ENCODE measurements at places on chromosomes 5 and 9.

GRCh38 chr5:124139477-124139876 lies 607.0 kb downstream of the ZNF608 start:
- H3K4me1 ChIP-seq = no peaks in the 10 kb centered on the region
- no peaks in the 10 kb centered on the region for H3K27me3 ChIP-seq
- no peak overlapping the region for H3K4me3 ChIP-seq
- H3K27ac ChIP-seq = no peak overlapping the region
- DNase-seq = no peak

DNA sequence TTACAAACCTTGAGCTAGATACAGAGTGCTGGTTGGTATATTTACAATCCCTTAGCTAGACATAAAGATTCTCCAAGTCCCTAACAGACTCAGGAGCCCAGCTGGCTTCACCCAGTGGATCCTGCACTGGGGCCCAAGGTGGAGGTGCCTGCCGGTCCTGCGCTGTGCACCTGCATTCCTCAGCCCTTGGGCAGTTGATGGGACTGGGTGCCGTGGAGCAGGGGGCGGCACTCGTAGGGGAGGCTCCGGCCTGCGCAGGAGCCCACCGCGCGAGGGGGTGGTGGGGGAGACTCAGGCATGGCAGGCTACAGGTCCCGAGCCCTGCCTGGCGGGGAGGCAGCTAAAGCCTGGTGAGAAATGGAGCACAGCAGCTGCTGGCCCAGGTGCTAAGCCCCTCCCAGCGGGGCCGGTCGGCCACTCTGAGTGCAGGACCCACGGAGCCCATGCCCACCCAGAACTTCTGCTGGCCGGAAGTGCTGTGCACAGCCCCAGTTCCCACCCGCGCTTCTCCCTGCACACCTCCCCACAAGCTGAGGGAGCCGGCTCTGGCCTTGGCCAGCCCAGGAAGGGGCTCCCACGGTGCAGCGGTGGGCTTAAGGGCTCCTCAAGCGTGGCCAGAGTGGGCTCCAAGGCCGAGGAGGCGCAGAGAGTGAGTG lies 1464.7 kb downstream of the EFNA5 start:
- no peaks in the 10 kb centered on the region for H3K4me1 ChIP-seq
- H3K27me3 ChIP-seq = no peaks in the 10 kb centered on the region
- H3K4me3 ChIP-seq = no peak overlapping the region
- DNase-seq = no peak
- H3K27ac ChIP-seq = no peak overlapping the region

GRCh38 chr5:5424736-5425135 lies 2.3 kb downstream of the ICE1 start:
- H3K4me1 ChIP-seq = peaks cover 30% of the 10 kb centered on the region
- H3K27me3 ChIP-seq = no peaks in the 10 kb centered on the region
- no peaks in the 10 kb centered on the region for H3K36me3 ChIP-seq
- no peak overlapping the region for H3K27ac ChIP-seq
- DNase-seq = no peak

DNA sequence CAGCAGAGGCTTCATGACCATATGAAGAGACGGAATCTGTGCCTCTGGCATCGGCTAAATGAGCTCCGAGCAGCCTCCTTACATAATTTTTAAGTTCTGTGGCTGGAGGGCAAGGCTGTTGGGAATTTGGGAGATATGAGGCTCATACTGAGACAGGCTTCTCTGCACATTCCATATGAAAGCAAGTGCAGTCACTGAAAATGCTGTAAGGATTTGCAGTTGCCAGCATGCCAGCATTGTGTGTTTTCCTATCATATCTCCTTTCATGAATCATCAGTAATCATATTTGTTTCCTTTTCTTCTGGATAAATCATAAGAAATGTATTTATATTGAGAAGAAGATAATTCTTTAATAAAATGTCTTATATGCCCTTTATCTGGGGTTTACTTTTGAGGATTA lies 775.4 kb downstream of the SEMA5A start:
- H3K4me1 ChIP-seq = no peaks in the 10 kb centered on the region
- no peaks in the 10 kb centered on the region for H3K36me3 ChIP-seq
- no peak for DNase-seq
- no peak overlapping the region for H3K27ac ChIP-seq
- no peak overlapping the region for H3K4me3 ChIP-seq

GRCh38 chr5:180129291-180130190 lies 58.0 kb upstream of the RNF130 start:
- H3K27me3 ChIP-seq = peaks cover 3% of the 10 kb centered on the region
- no peak overlapping the region for H3K27ac ChIP-seq
- DNase-seq = no peak
- no peak overlapping the region for H3K4me3 ChIP-seq
- peaks cover 1% of the 10 kb centered on the region for H3K4me1 ChIP-seq

DNA sequence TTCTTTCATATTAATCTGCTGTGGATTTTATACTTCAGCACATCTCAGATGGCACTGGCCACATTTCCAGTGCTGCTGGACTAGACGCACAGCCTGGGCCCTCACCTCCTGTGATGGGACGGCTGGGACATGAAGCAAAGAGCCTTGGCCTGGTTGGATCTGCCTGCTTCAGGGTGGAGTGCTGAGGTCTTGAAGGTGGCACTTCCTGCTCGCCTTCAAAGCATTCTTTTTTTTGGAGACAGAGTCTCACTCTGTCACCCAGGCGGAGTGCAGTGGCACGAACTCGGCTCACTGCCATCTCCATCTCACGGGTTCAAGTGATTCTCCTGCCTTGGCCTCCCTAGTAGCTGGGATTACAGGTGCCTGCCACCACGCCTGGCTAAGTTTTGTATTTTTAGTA lies 73.1 kb downstream of the RAPGEF1 start:
- H3K4me3 ChIP-seq = peak overlapping the region; percentile 5
- peaks cover 94% of the 10 kb centered on the region for H3K4me1 ChIP-seq
- peak overlapping the region; percentile 90 for H3K27ac ChIP-seq
- peaks cover 3% of the 10 kb centered on the region for H3K36me3 ChIP-seq
- H3K27me3 ChIP-seq = no peaks in the 10 kb centered on the region

DNA sequence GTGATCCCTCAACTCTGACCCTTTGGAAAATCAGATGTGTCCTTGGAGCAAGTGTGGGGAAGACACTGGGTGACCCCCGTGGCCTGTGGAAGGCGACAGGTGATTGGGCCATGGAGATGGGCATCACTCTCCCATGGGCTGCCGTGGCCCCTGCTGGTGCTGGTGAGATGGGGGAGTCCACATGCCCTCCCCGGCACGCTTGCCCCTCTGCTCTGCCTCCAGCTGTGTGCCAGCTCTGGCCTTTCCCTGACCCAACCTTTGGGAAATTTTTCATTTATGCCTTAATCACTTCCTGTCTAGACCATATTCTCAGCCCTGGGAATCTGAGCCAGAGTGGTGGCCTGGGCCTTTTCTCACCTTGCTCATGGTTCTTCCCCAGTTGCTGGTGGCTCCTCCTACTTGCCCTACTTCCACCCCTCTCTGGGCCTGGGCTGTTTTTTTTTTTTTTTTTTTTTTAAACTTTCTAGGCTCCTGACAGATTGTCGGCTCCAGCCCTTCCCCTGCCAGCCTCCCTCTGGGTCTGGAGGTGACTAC lies 56.6 kb downstream of the RGS3 start:
- peak; percentile 38 for DNase-seq
- peaks cover 58% of the 10 kb centered on the region for H3K4me1 ChIP-seq
- no peaks in the 10 kb centered on the region for H3K27me3 ChIP-seq
- no peaks in the 10 kb centered on the region for H3K36me3 ChIP-seq
- peak overlapping the region; percentile 97 for H3K4me3 ChIP-seq

- H3K4me3 ChIP-seq = peak overlapping the region; percentile 72
- DNase-seq = no peak
- H3K27me3 ChIP-seq = peaks cover 34% of the 10 kb centered on the region
Observed at GRCh38 chr5:122076669-122077365, 1.2 kb downstream of the LOX start.

DNA sequence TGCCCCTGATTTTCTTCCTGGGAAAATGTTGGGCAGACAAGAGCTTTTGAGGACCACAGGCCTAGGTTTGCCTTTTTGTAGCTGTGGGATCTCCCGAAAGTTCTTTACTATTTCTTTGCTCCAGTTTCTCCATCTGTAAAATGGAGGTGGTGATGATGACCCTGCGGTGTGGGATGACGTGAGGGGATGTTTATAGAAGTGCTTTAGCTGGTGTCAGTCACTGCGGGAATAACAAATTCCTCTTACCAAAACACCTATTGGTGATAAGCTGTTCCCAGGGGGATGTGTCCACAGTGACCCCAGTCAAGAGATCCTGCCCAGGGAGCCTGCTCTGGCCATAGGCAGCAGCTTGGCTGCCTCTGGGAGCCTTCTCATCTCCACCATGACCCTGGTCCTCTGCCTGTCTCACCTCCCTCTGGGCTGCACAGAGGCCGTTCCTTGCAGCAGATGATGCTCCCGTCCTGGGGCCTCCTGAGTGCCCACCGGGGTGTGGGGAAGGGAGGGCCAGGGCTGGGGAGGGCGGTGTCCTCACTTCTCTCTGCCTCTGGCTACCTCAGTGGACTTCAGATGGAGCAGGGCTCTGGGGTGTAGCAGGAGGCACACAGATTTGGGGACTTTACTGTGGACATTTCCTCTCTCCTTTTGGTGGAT lies 77.2 kb downstream of the COL15A1 start:
- DNase-seq = no peak
- no peaks in the 10 kb centered on the region for H3K27me3 ChIP-seq
- H3K4me1 ChIP-seq = peaks cover 20% of the 10 kb centered on the region

DNA sequence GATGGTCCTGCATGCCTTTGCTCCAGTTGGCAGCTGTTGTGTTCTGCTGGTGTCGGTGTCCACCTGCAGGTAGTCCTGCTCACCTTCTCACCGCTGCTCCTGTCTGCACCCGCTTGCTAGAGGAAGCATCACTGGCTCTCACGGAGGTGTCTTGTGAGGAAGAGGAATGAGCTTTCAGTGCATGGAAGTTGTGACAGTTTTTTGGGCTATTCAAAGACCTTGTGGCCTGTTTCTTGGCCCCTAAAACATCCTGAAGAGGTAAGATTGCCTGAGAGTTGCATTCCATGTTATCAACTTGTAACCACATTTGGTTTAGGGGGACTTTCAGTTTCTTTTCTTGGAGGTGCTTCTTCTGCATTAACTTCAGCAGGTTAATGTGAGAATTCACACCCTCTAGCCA lies 85.6 kb downstream of the MACROH2A1 start:
- no peak overlapping the region for H3K27ac ChIP-seq
- peaks cover 5% of the 10 kb centered on the region for H3K4me1 ChIP-seq
- no peak for DNase-seq
- peaks cover 9% of the 10 kb centered on the region for H3K27me3 ChIP-seq

- no peaks in the 10 kb centered on the region for H3K36me3 ChIP-seq
- no peak overlapping the region for H3K4me3 ChIP-seq
- no peak overlapping the region for H3K27ac ChIP-seq
Observed at GRCh38 chr9:16386007-16386826, 484.3 kb downstream of the BNC2 start.

- H3K4me3 ChIP-seq = no peak overlapping the region
- peaks cover 77% of the 10 kb centered on the region for H3K36me3 ChIP-seq
- no peak overlapping the region for H3K27ac ChIP-seq
Observed at GRCh38 chr5:116288524-116288923, 203.7 kb downstream of the COMMD10 start.

DNA sequence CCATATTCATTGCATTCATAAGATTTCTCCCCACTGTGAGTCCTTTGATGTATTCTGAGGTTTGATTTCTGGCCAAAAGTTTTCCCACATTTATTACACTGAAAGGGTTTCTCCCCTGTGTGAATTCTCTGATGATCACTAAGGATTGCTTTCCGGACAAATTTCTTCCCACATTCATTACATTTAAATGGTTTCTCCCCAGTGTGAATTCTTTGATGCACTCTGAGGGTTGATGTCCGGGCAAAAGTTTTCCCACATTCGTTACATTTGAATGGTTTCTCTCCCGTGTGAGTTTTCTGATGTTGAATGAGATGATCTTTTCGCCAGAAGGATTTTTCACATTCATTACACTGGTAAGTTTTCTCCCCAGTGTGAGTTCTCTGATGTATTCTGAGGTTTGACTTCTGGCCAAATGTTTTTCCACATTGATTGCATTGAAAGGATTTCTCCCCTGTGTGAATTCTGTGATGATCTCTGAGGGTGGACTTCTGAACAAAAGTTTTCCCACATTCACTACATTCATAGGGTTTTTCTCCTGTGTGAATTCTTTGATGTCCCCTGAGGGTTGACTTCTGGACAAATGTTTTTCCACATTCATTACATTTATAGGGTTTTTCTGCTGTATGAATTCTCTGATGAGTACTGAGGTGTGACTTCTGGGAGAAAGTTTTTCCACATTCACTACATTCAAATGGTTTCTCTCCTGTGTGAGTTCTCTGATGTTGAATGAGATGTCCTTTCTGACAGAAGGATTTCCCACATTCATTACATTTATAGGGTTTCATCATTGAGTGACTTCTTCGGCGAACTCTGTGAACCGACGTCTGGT lies 18.8 kb downstream of the ZNF510 start:
- no peaks in the 10 kb centered on the region for H3K4me1 ChIP-seq
- no peak overlapping the region for H3K4me3 ChIP-seq
- H3K27ac ChIP-seq = no peak overlapping the region
- no peaks in the 10 kb centered on the region for H3K27me3 ChIP-seq

GRCh38 chr5:124395926-124396325 lies 350.5 kb downstream of the ZNF608 start:
- no peak overlapping the region for H3K27ac ChIP-seq
- peaks cover 2% of the 10 kb centered on the region for H3K4me1 ChIP-seq
- no peaks in the 10 kb centered on the region for H3K27me3 ChIP-seq

DNA sequence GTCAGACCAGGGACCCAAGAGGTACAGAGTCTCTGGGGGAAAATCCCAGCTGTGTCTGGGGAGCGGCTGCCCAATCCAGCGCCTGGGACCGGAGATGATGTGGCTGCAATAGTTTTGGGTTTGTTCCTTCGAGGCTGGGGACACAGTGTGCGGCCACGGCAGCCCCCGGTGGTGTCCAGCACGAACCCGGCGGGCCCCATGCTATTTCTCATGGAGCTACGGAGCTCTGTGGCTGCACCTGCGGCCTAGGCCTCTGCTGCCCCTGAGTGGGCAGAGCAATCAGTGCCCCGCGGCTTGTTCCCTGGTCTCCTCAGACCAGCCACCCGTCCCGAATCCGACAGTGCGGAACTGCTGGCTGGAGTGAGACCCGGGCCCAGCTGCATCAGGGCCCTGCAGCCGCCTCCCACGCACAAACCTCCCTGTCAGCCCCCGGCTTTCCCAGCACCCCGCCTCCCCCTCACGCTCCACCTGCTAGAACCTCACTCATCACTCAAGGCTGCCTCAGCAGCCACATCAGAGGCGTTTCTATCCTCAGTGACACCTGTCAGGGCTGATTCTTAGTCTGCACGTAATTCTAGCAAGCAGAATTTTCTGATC lies 29.0 kb downstream of the SARDH start:
- peak overlapping the region; percentile 90 for H3K27ac ChIP-seq
- peaks cover 9% of the 10 kb centered on the region for H3K4me1 ChIP-seq
- peak overlapping the region; percentile 10 for H3K4me3 ChIP-seq
- no peaks in the 10 kb centered on the region for H3K27me3 ChIP-seq

DNA sequence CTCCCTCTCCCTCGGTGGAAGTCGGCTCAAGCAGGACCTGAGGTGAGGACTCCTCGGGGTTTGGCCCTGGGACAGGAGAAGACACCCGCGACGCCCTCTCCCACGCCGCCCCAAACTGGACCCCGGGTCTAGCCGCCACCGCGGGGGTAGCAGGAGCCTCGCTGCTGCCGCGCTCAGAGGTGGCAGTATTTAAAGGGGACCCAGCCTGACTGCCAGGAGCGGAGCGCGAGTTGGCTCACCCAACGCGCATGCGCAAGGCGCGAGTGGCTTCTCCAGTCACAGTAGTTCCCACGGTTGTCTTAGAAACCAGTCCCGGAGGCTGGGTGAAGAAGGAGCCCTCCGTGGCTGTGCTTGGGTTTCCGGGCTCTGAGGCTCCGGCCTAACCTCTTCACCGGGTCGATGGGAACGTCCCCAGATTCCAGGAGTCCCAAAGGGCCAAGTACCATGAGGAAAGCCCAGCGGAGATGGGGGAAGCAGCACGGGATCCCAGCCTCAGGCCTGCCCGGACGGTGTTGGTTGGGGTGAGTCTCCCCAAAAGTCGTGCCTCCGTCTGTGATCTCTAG lies 477.8 kb downstream of the SPATA31A7 start:
- H3K27ac ChIP-seq = no peak overlapping the region
- H3K4me3 ChIP-seq = no peak overlapping the region
- no peaks in the 10 kb centered on the region for H3K4me1 ChIP-seq
- peaks cover 25% of the 10 kb centered on the region for H3K36me3 ChIP-seq
- no peaks in the 10 kb centered on the region for H3K27me3 ChIP-seq
